Naive thymus-derived CD8-positive, alpha-beta T cell (primary cell): ENCODE measurements at places on chromosomes 1 and 21. TPM values are rescaled to one million over a fixed set of nuclear protein-coding genes. Genes with fewer than 3 reads are reported as not detected.
A peak's percentile ranks its signal among the peaks of the same experiment; 100 is the strongest.

- H3K4me1 ChIP-seq: peaks cover 3% of the 10 kb centered on the region
- peak overlapping the region; percentile 94 for H3K27ac ChIP-seq
- DNase-seq: peak; percentile 81
- no peaks in the 10 kb centered on the region for H3K36me3 ChIP-seq
- peak overlapping the region; percentile 92 for H3K4me3 ChIP-seq
Measured at GRCh38 chr1:150213170-150214098, 22.5 kb downstream of the ANP32E start.

DNA sequence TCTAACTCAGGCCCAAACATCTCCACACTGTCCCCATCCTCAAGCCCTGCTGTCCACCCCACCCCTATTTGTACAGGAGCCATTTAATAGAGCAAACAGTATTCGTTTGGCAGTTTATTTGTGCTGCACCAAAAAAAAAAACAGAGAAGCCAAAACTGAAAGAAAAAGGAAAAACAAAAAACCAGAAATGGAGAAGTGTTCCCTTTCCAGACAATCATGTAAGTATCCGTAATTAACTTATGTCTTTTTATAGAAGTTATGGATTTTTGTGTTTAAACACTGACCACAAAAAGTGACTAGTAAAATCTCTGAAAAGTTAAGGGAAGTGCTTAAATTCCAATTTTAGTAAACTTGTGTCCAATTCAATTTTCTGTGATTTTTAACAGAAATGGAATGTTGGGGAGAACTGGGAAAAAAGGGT, 40.4 kb upstream of the ZBTB18 start:
- H3K4me3 ChIP-seq: no peak overlapping the region
- H3K4me1 ChIP-seq: no peaks in the 10 kb centered on the region
- H3K27ac ChIP-seq: no peak overlapping the region
- H3K36me3 ChIP-seq: no peaks in the 10 kb centered on the region

DNA sequence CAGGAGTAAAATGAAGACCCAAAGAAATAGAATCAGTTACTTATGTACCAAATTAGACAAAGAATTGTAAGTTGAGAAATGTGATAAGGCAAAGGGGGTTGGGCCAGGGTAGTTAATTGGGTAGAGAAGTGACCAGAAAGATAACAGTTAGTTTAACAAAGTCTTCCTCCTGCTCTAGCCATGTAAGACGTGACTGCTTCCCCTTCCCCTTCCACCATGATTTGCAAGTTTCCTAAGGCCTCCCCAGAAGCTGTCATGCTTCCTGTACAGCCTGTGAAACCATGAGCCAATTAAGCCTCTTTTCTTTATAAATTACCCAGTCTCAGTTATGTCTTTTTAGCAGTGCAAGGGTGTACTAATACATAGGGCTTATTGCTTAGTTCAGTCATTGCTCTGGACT, 142.0 kb upstream of the PDE4B start:
- no peaks in the 10 kb centered on the region for H3K4me1 ChIP-seq
- no peak overlapping the region for H3K4me3 ChIP-seq
- H3K27ac ChIP-seq: no peak overlapping the region
- DNase-seq: no peak

- no peak for DNase-seq
- H3K4me3 ChIP-seq: no peak overlapping the region
- H3K27me3 ChIP-seq: peaks cover 36% of the 10 kb centered on the region
Measured at GRCh38 chr1:15272009-15272781, 25.2 kb downstream of the FHAD1 start.

- no peak overlapping the region for H3K27ac ChIP-seq
- H3K4me1 ChIP-seq: no peaks in the 10 kb centered on the region
- DNase-seq: no peak
- no peak overlapping the region for H3K4me3 ChIP-seq
- no peaks in the 10 kb centered on the region for H3K36me3 ChIP-seq
Measured at GRCh38 chr1:171166361-171166760, 18.7 kb upstream of the FMO2 start.

- no peak for DNase-seq
- no peaks in the 10 kb centered on the region for H3K36me3 ChIP-seq
- no peak overlapping the region for H3K4me3 ChIP-seq
- H3K4me1 ChIP-seq: peaks cover 3% of the 10 kb centered on the region
- no peak overlapping the region for H3K27ac ChIP-seq
- peaks cover 26% of the 10 kb centered on the region for H3K27me3 ChIP-seq
Measured at GRCh38 chr1:30863858-30864604, 44.5 kb downstream of the SDC3 start.

DNA sequence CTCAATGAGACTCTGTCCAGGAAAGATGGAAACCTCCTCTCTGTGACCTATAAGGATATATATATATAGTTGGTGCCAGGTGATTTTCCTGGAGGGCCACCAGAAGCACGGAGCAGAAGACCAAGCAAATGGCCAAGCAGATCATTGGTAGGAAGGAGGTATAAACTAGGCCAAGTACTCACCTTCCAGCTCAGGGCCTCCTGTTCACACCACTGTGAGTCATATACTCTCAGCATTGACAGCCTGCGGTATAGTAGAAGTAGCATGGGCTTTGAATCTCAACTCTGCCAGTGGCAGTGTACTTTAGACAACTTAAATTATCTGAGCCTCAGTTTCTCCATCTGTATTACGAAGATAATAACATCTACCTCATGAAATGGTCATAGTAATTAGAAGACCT, 15.4 kb downstream of the IL12RB2 start:
- no peak overlapping the region for H3K27ac ChIP-seq
- no peaks in the 10 kb centered on the region for H3K27me3 ChIP-seq
- DNase-seq: no peak
- no peaks in the 10 kb centered on the region for H3K36me3 ChIP-seq
- H3K4me1 ChIP-seq: no peaks in the 10 kb centered on the region
- H3K4me3 ChIP-seq: no peak overlapping the region

GRCh38 chr1:112395256-112395820, 676 bp upstream of the CTTNBP2NL start:
- H3K4me3 ChIP-seq: peak overlapping the region; percentile 94
- H3K27me3 ChIP-seq: peaks cover 18% of the 10 kb centered on the region
- H3K36me3 ChIP-seq: no peaks in the 10 kb centered on the region
- DNase-seq: no peak
- peaks cover 28% of the 10 kb centered on the region for H3K4me1 ChIP-seq
- peak overlapping the region; percentile 49 for H3K27ac ChIP-seq

DNA sequence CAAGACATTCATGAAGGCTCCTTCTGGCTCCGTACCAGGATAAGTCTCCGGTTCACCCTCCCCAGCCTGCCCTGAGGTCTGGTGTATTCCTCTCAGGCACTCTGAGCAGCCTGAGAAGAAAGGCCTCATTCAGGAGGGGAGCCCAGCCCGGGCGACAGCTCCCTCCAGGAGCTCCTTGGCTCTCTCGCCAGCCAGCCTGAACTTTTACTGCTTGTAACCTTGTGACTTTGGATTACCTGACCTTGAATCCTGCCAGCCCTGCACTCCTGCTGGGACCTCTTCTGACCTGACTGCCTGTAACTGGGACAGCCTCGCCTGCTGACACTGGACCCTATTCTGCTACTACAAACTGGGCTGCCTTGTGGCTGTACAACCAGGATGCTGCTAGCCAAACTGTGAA, 65.8 kb downstream of the CD34 start:
- H3K4me3 ChIP-seq: no peak overlapping the region
- DNase-seq: no peak
- peaks cover 82% of the 10 kb centered on the region for H3K4me1 ChIP-seq
- peak overlapping the region; percentile 61 for H3K27ac ChIP-seq
- H3K36me3 ChIP-seq: peaks cover 47% of the 10 kb centered on the region
- no peaks in the 10 kb centered on the region for H3K27me3 ChIP-seq

GRCh38 chr1:91779548-91780021, 106.4 kb downstream of the TGFBR3 start:
- H3K4me1 ChIP-seq: no peaks in the 10 kb centered on the region
- H3K27me3 ChIP-seq: no peaks in the 10 kb centered on the region
- no peak overlapping the region for H3K4me3 ChIP-seq

- no peaks in the 10 kb centered on the region for H3K36me3 ChIP-seq
- no peaks in the 10 kb centered on the region for H3K27me3 ChIP-seq
- no peaks in the 10 kb centered on the region for H3K4me1 ChIP-seq
- no peak overlapping the region for H3K27ac ChIP-seq
- DNase-seq: no peak
Measured at GRCh38 chr21:32599091-32599490, 13.1 kb downstream of the CFAP298 start.

GRCh38 chr1:48947761-48948537, 171.3 kb upstream of the BEND5 start:
- H3K4me1 ChIP-seq: no peaks in the 10 kb centered on the region
- H3K27me3 ChIP-seq: peaks cover 16% of the 10 kb centered on the region
- no peaks in the 10 kb centered on the region for H3K36me3 ChIP-seq
- no peak for DNase-seq

DNA sequence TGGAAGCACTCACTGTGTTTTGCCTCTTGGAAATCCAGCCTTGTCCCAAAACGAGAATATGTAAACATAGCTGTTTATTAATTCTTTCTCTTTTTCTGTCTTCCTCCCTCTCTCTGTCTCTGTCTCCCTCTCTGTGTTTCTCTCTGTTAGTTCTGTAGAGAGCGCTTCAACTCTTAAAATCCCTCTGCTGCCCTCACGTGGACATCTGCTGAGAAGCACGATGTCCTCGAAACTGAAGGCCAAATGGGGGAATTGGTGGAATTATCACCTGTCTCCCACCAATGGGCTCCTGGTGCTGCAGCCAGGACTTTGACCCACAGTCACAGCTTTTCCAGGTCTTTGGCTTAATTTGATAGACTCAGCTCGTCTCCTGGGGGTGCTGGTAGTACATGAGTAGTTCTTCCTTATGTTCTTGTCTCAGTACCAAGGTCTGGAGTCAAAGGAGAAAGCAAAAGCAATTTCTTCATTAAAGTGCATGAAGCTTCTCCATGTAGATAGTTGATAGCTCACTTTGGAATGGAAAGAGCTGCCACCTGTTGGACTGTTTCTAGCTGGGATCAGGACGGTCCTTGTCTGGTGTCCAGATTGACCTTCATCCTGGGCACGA, 5.5 kb upstream of the GBP6 start:
- H3K27ac ChIP-seq: peak overlapping the region; percentile 80
- H3K36me3 ChIP-seq: no peaks in the 10 kb centered on the region
- H3K27me3 ChIP-seq: no peaks in the 10 kb centered on the region
- peaks cover 9% of the 10 kb centered on the region for H3K4me1 ChIP-seq
- DNase-seq: peak; percentile 61

DNA sequence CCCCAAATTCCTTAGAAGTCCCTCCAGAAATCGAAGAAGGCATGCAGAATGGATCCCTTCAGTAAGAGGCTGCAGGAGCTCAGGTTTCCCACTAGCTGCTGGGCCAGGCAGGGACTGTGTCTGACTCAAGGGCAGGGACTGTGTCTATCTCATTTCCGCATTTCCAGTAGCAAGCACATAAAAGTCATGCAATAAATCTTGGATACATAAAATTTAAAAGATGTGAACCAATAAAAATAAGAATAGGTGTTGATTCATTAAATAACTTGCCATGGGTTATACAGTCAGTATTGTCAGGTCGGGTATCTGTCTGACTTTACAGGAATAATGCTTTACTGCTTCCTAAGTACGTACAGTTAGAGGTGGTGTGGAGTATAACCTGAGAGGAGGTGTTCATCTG, 15.2 kb downstream of the PM20D1 start:
- DNase-seq: no peak
- H3K4me1 ChIP-seq: no peaks in the 10 kb centered on the region
- peaks cover 18% of the 10 kb centered on the region for H3K36me3 ChIP-seq
- no peak overlapping the region for H3K27ac ChIP-seq
- H3K27me3 ChIP-seq: no peaks in the 10 kb centered on the region

- H3K27ac ChIP-seq: peak within 1 kb of the TSS; percentile 52
- H3K36me3 ChIP-seq: no peaks in the 10 kb centered on the region
- no peaks in the 10 kb centered on the region for H3K27me3 ChIP-seq
- peak within 1 kb of the TSS; percentile 84 for H3K4me3 ChIP-seq
Measured at GRCh38 chr1:40665335-40666171, at the start of gene RIMS3. TSS of gene RIMS3 (minus strand) at chr1:40665682. CDS start at chr1:40641925, 23,757 bp downstream.

- DNase-seq: no peak
- no peak overlapping the region for H3K4me3 ChIP-seq
- H3K36me3 ChIP-seq: no peaks in the 10 kb centered on the region
Measured at GRCh38 chr1:61612602-61613001, 112.3 kb downstream of the TM2D1 start.

- no peak overlapping the region for H3K4me3 ChIP-seq
- H3K36me3 ChIP-seq: no peaks in the 10 kb centered on the region
- DNase-seq: no peak
- peaks cover 59% of the 10 kb centered on the region for H3K27me3 ChIP-seq
Measured at GRCh38 chr1:18529714-18530113, 49.0 kb downstream of the KLHDC7A start.

DNA sequence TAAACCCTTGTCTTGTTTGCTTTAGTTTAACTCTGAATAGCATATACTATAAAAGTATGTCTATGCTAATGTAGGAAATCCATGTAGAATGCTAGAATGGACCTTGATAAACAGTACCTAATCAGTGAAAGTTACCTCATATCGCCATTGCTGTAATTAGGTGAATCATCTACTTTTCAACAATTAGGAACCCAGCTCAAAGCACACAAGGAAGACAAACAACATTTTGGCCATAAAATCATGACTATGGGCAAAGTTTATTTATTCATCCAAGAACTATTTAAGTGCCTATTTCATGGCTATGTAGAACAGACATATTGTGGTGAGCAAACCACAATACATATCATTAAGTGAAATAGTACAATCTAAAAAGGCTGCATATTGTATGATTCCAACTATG, 1043.2 kb downstream of the BRINP3 start:
- H3K27ac ChIP-seq: no peak overlapping the region
- H3K27me3 ChIP-seq: no peaks in the 10 kb centered on the region
- no peaks in the 10 kb centered on the region for H3K36me3 ChIP-seq
- H3K4me3 ChIP-seq: no peak overlapping the region

DNA sequence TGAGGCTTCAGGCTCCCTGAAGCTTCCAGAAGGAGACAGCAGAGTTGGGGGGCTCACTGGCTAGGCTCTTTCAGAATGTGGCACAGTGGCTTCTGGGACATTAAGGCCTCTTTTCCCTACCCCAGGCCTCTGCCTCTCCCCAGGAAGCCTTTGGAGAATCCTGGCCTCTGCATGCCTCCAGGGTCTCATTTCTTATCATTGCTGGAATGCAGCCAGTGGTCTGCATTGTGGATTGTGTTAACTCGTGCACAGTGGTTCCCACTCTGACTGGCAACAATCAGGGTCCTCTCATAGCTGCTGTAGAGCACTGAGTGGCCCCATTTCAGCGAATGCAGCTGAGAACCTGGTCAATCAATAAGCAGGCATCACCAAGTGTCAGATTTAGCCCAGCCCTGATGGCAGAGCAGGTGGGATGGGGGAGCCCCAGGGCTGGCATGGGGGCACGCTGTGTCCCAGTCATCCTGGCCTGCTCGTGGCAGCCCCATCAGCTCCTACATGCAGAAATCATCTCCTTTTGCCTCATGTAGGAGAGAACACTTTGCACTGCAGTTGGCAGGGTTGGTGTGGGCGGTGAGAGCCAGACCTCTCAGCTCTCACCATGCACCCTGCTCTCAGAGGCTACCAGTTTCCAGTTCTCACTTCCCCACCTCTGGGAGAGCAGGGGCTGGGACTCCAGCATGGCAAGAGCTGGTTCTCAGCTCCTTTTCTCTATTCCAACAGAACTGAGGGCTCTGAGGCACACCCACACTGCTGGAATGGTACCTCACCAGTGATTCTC, 13.4 kb downstream of the ADORA1 start:
- no peak overlapping the region for H3K27ac ChIP-seq
- H3K36me3 ChIP-seq: no peaks in the 10 kb centered on the region
- peaks cover 2% of the 10 kb centered on the region for H3K4me1 ChIP-seq
- H3K27me3 ChIP-seq: peaks cover 6% of the 10 kb centered on the region
- no peak for DNase-seq

The ZNF678 gene
- 10.8 TPM for total RNA-seq

The TFF3 gene
- not detected for total RNA-seq

The PIGK gene
- total RNA-seq: 27.5 TPM

The LCE2A gene
- not detected for total RNA-seq

The KRTAP6-3 gene
- not detected for total RNA-seq

The SLC16A4 gene
- total RNA-seq: 0.55 TPM

The PDE4B gene
- total RNA-seq: 29.6 TPM

The MANEAL gene
- 1.0 TPM for total RNA-seq

The DNTTIP2 gene
- total RNA-seq: 87.6 TPM

The HSPG2 gene
- total RNA-seq: 6.4 TPM
